ENCODE measurements at places on chromosomes 2 and 18. TPM values are rescaled to one million over a fixed set of nuclear protein-coding genes. Genes with fewer than 3 reads are reported as not detected.

DNA sequence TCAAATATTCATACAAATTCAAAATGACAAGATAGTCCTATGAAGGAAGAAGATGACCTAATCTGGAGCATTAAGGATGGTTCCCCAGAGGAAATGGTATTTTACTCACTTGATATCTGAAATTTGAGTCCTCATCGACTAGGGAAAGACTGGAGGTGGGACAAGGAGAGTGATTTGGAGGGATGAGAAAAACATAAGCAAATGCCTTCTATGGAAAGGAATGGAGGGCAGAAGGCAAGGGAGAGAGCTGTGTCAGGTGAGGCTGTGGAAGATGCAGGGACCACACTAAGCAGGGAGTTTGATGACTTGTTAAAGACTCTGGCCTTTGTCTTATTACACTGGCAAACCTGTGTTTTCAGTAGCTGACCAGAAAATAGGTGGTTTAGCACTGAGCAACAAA lies 38.4 kb downstream of the CALCRL start:
- DNase-seq, result no peak

The SERPINB5 gene
- total RNA-seq, result 37.8 TPM

The STEAP3 gene
- total RNA-seq, result 7.6 TPM

The FEZ2 gene
- 37.8 TPM for total RNA-seq

The RRM2 gene
- total RNA-seq, result 33.2 TPM

- DNase-seq, result no peak
Measured at GRCh38 chr2:552906-553305, 124.3 kb downstream of the TMEM18 start.

GRCh38 chr18:75802681-75803080 lies 375.2 kb upstream of the SMIM21 start:
- DNase-seq, result no peak

The IL1F10 gene
- total RNA-seq, result not detected

The MEP1B gene
- total RNA-seq, result not detected

The MROH2A gene
- total RNA-seq, result not detected

GRCh38 chr2:129780316-129781270 lies 198.9 kb upstream of the RAB6C start:
- no peak for DNase-seq

GRCh38 chr2:105634198-105634597 lies 110.5 kb upstream of the NCK2 start:
- DNase-seq, result no peak

DNA sequence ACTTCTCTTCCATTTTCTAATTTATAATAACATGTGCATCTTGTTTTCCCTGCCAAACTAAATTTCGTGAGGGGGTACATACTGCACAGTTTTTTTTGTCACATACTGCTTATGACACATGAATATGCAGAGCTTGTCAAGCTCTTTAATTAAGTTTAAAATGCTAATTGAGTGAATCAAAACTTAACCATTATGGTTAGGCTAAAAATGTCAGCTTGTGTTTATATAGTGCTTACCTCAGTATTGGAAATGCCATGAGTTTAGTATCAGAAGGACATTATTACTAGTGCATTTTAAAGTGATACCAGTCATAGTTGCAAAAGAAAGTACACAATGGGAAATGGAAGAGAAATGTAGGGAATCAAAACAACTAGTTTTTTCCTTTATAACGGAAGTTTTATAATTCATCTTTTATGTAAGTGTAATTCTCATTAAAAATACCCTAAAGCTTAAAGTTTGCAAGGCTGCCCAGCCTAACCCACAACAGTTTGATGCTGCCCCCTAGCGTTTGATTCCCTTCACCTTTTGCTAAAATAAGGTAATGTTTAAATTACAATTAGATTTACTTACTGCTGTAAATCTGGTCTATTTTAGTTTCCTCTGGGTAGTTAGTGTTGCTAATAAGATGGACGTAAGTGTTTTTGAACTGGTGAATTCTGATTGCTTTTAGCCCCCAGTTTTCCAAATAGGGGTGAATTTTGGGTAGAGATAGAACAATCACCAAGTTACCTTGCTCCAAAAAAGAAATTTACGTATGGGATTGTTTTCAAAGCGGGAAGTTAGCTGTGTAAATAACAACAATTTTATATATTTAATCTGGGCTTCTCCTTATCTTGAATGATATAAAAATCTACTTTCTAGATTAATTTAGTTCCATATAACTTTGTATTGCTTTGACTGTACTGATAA lies 3.2 kb downstream of the SLC39A10 start:
- DNase-seq, result peak; percentile 43

- DNase-seq, result no peak
Measured at GRCh38 chr18:24208270-24209035, 69.6 kb downstream of the CABYR start.

- DNase-seq, result peak; percentile 78
Measured at GRCh38 chr2:9163306-9164111, 43.1 kb upstream of the ASAP2 start.

- DNase-seq, result peak; percentile 93
Measured at GRCh38 chr2:221104361-221104811, 467.7 kb downstream of the EPHA4 start.

DNA sequence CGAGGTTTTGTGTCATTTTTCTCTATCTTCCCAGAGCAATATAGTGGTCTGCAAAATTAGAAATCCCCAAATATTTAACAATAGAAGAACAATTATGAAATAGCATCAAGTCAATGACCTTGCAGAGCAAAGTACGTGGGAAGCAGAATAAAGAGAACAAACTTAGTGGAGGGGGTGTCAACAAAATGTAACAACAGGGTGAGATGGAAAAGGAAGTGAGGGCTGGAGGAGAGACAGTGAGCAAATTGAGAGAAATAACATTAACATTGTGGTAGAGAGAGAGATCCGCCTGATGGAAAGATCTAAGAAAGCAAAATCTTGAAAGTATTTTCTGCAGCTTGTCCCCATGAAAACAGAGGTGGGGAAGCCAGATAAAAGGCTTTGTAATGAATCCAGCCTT lies 23.4 kb downstream of the ARHGAP15 start:
- no peak for DNase-seq

DNA sequence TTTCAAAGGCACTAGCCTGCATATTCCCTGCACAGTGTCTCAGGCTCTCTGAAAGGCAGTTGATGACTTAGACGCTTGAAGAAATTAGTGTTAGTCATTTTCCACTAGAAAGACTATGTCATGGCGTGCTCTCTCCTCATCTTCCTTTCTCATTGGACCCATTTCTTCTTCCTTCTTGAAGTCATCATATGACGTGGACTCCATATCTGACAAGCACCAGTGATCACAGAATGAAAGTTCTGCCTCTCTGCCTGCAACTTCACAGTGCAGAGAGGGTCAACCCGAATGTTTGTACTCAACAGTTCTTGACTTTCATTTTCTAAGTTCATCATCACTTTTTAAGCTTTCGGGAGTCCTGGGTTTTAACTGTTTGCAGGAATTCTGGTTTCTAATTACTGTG lies 63.7 kb upstream of the CYRIA start:
- no peak for DNase-seq

- DNase-seq, result no peak
Measured at GRCh38 chr2:120738117-120738516, 2.4 kb downstream of the GLI2 start.

DNA sequence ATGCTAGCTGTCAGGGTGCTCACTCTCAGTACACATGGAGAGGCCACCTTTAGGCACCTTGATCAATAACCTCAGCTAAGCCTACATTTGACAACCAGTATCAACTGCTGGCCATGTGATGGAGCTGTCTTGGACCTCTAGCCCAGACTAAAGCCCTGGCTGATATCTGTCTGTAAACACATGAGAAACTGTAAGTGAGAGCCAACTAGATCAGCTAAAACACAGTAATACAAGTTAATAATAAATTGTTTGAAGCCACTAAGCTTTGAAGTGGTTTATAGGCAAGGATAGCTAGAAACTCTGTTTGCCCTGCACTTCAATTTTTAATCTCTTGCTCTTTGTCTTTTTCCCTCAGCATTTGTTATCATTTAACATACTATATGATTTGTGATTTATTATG lies 407.1 kb downstream of the SPAG16 start:
- no peak for DNase-seq

The CTNNA2 gene
- total RNA-seq, result not detected

The DNAJC5G gene
- not detected for total RNA-seq

The SPRED2 gene
- 1.7 TPM for total RNA-seq

DNA sequence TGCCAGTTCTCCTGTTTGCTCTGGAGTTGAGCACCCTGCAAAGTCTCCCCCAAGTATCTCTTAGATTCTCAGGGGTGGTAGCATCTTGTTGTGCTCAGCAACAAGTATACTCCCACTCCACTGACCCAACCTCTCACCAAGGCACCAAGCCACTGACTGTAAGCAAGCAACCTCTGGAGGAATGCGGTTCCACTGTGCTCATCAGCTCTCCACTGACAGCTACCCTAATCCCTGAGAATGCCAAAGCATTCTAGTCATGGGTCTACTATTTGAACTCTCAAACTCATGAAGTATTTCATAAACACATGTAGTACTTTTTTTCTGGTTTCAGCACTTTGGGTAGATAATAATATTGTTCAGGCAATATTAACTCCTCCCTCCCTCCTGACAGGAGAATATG lies 170.0 kb downstream of the EPHA4 start:
- DNase-seq, result peak; percentile 48

DNA sequence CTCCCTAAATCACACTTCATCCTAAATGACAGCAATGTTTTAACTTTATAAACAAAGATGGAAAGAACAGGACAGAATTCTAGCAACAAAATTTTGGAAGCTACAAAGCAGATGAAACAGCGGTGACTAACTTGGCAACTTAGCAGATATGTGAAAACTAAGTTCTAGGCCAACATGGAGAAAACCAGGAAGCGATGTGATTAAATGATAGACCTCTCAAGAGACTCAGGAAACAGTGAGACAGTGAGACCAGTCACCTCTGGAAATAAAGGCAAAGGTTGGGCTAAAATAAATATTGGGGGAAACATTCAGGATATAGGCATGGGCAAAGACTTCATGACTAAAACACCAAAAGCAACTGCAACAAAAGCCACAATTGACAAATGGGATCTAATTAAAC lies 24.4 kb upstream of the ZBTB7C start:
- no peak for DNase-seq

The IL36B gene
- not detected for total RNA-seq

DNA sequence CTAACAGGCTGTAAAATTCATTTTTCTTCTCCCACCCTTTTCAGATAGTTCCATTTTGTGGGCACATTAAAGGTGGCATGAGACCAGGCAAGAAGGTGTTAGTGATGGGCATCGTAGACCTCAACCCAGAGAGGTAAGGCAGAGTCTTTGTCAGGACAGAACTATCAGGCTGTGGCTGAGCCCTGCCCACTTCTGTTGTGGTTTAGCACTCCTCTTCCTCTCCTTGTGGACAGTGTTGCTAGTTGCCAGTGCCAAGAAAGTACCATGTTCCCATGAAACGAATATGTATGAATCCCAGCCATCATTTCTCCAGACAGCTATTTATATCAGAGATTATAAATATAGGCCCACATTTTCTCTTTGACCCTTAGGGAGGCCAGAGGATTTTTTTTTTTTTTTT lies 1.6 kb downstream of the LGALSL start:
- no peak for DNase-seq

The ADRA2B gene
- total RNA-seq, result 0.03 TPM

- no peak for DNase-seq
Measured at GRCh38 chr2:39179974-39180960, 59.4 kb upstream of the SOS1 start.

- no peak for DNase-seq
Measured at GRCh38 chr2:180461761-180462160, 454.7 kb upstream of the CWC22 start.

GRCh38 chr2:241198381-241199279 lies 10.2 kb downstream of the ANO7 start:
- DNase-seq, result no peak

DNA sequence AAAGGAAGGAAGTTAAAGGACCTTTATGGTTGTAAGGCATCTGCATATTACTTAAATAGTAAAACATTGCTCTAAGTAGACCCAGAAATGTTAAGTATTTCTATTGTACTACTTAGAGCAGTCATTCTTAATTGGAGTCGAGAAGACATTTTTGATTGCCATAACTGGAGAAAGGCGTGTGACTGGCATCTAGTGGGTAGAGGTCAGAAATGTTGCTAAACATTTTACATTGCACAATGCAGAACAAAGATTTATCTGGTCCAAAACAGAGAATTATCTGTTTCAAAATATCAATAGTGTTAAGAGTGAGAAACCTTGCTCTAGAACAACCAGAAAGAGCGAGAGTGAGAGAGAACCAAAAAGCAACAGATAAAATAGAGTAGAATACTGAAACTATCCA lies 23.3 kb upstream of the ROCK1 start:
- DNase-seq, result no peak

The CCDC141 gene
- total RNA-seq, result not detected

The ITPRIPL1 gene
- total RNA-seq, result 4.7 TPM

- no peak for DNase-seq
Measured at GRCh38 chr2:230218421-230218820, 1.4 kb downstream of the SP110 start.

The TEX44 gene
- not detected for total RNA-seq

- no peak for DNase-seq
Measured at GRCh38 chr2:137992039-137992646, 27.9 kb downstream of the HNMT start.

The PROC gene
- total RNA-seq, result not detected

DNA sequence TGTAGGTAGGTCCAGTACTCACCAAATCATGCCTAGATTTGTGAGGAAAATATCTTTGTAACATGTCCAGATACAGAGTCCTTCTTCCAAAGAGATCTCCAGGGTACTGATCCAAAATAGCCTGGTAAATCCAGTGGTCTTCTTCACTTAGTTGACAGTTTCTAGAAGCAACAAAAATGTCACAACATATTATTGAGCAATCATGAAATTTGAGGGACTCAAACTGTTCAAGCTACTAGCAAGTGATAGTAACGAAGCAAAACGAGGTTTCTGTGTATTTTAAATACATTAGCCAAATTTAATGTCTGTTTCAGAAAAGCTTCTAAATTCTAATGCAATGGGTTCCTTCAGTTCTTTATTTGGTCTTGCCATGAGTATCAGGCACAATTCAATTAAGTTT lies 142.8 kb downstream of the CCDC148 start:
- no peak for DNase-seq

The TBR1 gene
- total RNA-seq, result not detected

DNA sequence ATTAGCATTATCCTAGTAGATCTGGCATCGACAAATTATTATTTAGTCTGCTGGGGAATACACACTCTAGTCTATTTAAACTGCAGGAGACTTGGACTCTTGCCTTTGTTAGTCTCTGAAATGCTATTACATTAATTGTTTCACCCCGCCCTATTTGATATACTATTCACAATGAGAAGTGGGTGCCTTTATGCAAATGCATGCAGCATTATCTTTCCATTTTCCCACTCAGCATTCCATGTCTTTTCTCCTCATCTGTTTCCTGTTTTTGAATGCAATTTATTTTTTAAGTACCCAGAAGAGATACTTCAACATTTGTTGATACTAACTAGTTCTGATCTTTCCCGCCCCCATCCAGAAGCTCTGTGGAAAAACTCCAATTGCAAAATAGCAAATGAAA lies 395.3 kb upstream of the NXPH2 start:
- DNase-seq, result no peak

The ACADL gene
- total RNA-seq, result not detected

DNA sequence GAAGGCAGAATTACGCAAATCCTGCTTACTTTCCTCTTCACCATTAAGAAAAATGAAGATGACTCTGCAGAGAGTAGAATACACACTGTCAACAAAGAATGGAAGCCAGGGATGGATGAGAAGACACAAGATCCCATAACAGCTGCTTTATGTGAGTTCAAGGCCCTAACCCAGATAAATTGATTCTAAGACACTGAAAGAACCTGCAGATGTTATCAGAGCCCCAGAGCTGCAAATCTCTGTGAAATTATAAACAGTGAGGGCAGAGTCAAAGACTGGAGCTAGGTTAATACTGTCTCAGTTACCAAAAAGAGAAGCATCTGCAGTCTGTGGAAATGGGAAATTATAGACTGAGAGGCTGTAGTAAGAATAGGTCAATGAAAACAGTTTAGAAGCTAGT lies 320.1 kb upstream of the PKDCC start:
- no peak for DNase-seq

The C2orf80 gene
- not detected for total RNA-seq
